Activated CD4-positive, alpha-beta T cell treated with anti-CD3 and anti-CD28 coated beads, Interleukin-2, amount 50 U/mL, for 1 hour (primary cell): ENCODE measurements at places on chromosomes 4 and X.

DNA sequence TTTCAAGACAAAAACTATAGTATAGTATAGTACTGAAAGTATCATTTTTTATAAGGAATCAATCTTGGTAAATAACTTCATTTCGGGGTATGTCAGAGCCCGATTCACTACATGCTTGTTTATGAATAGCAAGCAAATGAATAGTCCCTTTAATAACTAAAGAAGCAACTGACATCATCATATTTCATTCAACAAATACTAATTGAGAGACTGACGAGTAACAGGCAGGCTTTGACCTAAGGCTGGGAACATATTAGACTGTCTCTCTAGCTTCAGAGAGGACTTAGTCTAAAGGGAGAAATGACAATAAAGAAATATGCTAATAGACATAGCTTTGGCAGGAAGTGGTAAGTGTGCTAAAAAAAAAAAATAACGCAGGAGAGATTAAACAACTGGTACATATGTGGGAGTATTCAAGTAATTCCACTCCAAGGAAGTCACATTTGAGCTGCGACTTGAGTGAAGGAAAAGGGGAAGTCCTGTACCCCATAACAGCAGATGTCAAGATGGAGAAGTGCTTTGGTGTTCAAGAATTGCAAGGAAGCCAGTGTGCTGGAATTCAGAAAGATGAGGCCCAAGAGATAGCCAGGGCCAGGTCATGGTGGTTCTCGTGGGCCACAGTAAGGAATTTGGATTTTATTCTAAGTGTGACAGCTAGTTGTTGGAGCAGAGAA is 284.9 kb downstream of the FBXO8 start:
- DNase-seq, result no peak

GRCh38 chr4:160091631-160092030 is 988.8 kb downstream of the RAPGEF2 start:
- DNase-seq, result no peak

- DNase-seq, result no peak
These were observed 734.2 kb downstream of the RAPGEF2 start for GRCh38 chr4:159837071-159837470.

DNA sequence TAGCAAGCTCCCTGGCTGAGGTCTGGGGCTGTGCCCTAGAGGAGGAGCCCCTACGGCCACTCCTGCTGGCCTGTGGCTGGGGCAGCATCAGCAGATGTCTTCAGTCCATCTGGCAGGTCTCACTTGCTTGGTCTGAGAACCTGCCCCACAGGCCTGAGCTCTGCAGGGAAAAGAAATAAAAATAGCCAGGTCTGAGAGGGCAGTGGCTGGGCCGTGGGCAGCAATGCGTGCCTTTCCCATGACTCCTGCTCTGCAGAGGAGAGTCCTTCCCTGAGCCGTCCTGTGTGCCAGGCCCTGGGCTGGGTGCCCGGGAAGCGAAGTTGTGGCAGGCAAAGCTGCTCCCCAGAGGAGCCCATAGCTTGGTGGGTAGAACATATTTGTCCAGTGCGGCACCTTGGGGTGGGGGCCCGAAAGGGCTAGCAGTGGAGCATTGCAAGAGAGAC is 11.3 kb upstream of the KIAA0232 start:
- no peak for DNase-seq

DNA sequence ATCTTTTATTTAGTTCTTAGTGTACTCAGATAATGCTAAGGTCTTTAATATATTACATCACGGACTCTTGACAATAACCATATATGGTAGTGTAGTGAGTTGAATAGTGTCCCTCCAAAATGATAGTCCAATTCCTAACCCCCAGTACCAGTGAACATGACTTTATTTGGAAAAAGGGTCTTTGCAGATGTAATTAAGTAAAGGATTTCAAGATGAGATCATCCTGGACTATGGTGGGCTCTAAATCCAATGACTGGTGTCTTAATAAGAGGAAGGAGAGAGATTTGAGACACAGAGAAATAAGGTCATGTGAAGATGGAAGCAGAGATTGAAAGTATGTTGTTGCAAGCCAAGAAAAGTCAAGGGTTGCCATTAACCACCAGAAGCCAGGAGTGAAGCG is 236.5 kb upstream of the DIPK2B start:
- DNase-seq, result no peak

DNA sequence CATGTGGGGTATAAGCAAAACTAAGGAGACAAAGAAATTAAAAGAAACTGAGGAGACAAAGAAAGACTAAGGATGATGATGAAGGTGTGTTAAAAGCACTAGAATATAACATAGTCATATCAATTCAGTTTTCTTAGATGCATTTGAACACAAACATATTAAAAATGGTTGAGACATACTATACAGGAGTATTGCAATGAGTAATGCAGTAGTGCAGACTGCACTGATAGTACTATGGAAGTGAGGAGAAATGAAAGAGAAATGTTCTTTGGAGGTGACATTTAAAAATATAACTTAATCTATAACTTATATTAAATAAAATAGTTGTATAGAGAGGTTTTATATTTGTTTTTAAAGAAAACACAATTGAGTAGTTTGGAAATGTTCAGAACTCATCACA is 279.2 kb downstream of the CAMK2D start:
- no peak for DNase-seq

DNA sequence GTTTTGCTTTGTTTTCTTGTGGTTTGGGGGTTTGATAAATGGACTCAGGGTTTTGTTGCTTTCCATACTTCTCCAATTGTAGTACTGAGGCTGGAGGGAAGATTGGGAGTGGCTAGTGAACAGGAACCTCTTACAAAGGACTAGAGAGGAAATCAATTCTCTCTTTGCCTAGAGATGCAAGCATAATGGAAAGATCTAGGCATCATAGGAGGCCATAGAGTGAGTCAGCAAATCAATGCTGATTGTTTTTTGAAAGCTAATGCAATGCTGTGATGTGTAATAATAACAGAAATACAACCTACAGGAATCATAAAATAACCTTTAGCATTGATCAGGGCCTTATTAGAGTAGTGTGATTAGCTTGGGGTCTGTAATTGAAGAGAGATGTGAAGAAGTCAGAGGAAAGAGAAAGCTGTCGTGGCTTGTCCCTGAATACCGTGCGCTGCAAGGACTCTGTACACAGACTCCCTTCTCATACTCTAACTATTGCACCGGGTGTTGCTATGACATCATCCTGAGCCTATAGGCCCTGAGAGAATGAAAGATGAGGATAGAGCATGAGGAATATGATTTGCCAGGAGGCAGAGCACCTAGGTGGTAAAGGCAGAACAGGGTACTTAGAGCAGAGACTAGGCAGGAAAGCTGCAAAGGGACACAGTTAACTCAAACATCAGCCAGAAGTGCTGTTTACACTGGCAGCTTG is 29.3 kb upstream of the GPR101 start:
- DNase-seq, result no peak

DNA sequence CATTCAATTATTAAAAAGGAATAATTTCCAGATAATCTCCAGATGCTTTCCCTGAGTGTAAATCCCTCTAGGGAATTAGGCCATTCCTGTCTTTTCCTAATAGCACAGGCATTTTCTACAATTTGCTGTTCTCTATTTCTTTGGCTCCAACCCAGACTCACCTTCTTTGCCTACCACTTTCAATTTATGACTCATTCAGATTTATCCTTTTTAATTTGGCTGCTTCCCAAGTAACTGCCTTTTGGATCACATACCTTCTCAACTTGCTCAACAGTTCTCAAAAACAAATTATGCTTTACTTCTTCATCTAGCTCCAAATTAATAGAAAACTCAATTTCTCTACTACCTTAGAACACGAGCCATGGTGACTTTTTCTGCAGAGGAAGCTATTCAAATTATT is 1166.3 kb upstream of the PCDH7 start:
- DNase-seq, result no peak

DNA sequence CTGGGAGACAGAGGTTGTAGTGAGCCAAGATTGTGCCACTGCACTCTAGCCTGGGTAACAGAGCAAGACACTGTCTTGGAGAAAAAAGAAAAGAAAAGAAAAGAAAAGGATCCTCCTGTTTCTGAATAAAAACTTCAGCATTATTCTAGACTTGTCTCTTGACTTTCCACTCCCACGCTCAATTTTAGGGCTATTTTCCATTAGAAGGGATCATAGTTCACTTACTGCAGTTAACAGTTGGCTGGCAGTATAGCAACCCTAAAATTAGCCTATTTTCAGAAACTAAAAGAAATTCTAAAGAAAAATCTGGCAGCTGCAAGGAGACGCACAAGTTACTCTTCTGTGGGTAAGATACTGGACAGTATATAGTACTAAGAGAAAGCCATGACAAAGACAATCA is 28.1 kb downstream of the THOC2 start:
- DNase-seq, result no peak

GRCh38 chrX:123454712-123455431 is 270.8 kb downstream of the GRIA3 start:
- no peak for DNase-seq

GRCh38 chrX:99909946-99910345 is 500.1 kb downstream of the PCDH19 start:
- no peak for DNase-seq

DNA sequence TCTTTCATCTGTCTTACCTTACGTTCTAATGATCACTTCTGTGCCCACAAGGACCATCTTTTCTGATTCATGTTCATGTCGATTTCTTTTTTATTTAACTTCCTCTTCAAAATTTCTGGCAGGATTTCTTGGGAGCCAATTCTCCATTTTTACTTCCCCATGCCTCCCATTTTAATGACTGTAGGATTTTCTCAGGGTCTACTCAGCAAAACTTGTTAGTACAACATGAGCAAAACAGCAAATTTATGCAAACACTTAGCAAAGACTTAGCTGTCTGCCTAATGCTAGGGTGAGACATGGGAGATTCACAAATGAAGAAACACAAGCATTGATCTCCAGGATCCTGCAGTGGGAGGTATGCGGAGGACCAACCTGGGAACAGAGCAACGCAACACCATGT is 5.5 kb downstream of the CD38 start:
- DNase-seq, result no peak

DNA sequence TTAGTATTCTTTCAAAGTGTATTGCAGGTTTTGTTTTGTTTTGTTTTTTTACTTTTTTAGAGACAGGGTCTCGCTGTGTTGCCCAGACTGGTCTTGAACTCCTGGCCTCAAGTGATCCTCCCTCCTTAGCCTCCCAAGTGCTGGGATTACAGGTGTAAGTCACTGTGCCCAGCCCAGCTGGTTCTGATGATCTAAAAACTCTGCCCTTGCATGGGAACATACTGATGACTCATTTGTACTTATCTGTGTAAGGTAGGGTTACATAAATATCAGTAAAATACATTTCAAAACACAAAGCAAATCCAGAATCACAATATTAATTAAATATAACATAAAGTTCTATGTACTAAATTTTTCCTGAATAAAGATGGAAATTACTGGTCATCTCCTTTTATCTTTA is 7.4 kb upstream of the SLC9B1 start:
- no peak for DNase-seq

- no peak for DNase-seq
These were observed 237.8 kb upstream of the ANXA3 start for GRCh38 chr4:78313754-78314120.

- DNase-seq, result no peak
These were observed 61.1 kb downstream of the BANK1 start for GRCh38 chr4:101851672-101852071.

- no peak for DNase-seq
These were observed 304.7 kb upstream of the FTHL17 start for GRCh38 chrX:31376408-31377022.

DNA sequence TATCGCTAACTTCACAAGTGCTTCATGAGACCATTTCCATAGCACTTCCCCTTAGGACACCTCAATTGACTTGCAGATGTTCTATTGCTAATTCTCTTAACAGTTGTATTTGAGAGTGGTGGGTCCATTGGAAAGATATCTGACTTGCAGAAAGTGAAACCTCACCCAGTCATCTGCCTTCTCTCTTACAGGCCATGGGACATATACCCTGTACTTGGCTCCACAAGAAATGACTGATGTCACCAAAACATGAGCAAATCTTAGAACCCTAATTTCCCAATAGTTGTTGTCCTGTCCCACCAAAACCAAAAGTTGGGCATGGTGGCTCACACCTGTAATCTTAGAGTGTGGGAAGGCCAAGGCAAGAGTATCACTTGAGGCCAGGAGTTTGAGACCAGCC is 101.9 kb upstream of the MAML3 start:
- no peak for DNase-seq

- no peak for DNase-seq
These were observed 32.1 kb upstream of the CPLX1 start for GRCh38 chr4:858041-858481.

DNA sequence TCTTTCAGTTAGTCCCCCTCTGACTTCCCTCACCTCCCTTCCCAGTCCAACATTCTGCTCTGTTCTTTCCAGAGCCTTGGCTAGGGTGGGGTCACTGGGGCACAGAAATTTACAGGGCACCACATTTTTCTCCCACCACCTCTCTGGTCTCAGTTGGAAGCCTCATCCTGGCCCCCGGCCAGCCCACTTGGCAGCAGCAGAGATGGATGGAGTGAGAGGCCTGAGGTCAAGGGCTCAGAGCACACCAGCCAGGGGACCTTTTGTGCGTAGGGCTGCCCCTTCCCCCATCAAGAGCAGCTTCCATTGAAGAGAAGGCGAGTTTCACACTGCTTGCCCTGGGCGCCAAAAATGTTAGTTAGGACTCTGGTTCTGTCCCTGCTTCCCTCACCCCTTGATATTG is 230.9 kb downstream of the SOX3 start:
- no peak for DNase-seq

- no peak for DNase-seq
These were observed 435.8 kb downstream of the MAGEB5 start for GRCh38 chrX:26651755-26652154.

DNA sequence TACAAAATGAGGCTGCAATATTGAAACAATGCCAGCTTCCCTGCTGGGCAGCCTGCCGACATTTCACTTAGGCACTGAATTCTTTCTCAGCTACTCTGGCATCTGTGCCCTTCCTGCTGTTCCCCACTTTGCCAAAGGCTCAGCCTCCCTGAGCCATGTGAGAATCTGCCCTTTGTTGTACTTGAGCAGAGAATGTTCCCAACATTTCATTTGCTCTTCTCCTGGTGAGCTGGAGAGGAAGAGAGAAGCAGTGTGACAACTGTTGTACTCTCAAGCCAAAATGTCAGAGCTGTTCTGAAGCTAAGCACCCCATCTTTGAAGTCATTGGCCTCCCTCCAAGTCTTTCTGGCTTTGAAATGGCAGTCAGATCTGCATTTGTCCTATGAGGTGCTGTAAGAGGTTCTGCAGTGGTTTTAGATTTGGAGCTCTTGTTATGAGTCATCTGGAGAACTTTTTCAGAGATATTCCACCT is 32.5 kb downstream of the LANCL3 start:
- DNase-seq, result no peak

GRCh38 chr4:100117750-100118149 is 72.5 kb downstream of the DDIT4L start:
- DNase-seq, result no peak
